Stimulated activated CD4-positive, alpha-beta T cell treated with anti-CD3 and anti-CD28 coated beads, Interleukin-1b, Interleukin-23, amount 100 ng/mL, for 1 hour (primary cell): ENCODE measurements at places on chromosomes 4 and X.

DNA sequence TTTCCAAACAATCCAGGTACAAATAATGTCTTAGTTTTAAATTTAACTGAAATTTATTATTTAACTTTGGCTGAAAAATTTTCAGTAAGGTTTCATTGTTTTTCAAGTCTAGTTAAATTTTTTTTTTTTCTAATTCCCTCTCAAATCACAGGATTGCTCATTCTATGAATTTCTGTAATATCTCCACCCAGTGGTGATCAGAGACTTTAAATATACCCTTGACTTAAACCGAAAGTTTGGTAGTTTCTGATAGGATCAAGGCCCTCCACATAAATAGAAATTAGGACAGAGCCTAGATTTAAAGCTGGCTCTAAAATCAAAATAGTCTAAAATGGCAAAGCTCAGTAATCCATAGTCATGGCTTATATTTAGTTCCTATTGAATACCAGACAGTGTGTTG lies 175.4 kb downstream of the TBCK start:
- DNase-seq = no peak

DNA sequence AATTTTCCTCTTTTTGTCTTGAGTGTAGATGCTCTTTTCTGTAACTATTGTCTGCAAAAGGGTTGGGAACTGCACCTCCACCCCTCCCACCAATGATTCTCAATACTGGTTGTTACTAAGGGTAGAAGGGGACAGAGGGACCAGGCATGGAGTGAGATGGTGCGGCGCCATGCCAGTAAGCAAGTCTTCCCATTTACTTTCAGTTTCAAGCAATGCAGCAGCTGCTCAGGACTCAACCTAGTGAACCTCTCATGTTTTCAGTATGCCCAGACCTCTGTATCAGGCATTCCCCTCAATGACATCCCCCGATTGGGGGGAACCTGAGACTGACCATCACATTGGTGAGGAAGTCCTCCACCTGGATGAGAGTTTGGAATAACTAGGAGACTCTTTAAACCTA lies 41.5 kb downstream of the ZNF81 start:
- no peak for DNase-seq

- DNase-seq = no peak
Measured at GRCh38 chr4:32136081-32136787, 1416.1 kb downstream of the PCDH7 start.

GRCh38 chr4:19835429-19835828 lies 416.3 kb upstream of the SLIT2 start:
- no peak for DNase-seq
